Activated T-helper 2 cell treated with anti-CD3 and anti-CD28 coated beads, Interferon-gamma antibody, Interleukin-2, Interleukin-4, amounts not matched to agents 10 μg/mL and 5 μg/mL and 100 μg/mL, durations not matched to agents 14 hours and 24 hours and 36 hours (primary cell): ENCODE measurements at places on chromosomes 13 and 19. TPM values are rescaled to one million over a fixed set of nuclear protein-coding genes. Genes with fewer than 3 reads are reported as not detected.

The C13orf42 gene
- not detected in 2 replicates for total RNA-seq

DNA sequence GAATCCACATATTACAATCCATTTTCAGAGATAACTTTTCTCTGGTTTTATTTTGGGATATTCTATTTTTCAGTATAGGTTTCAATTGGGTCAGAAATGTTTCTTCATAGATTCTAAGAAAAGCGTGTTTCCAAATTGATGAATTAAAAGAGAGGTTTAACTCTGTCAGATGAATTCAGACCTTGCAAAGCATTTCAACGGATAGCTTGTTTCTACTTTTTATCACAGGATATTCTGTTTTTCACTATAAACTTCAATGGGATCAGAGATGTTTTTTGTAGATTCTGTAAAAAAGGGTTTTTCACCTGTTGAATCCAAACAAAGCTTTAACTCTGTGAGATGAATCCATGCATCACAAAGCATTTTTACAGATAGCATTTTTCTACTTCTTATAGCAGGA, 1498.1 kb downstream of the UQCRFS1 start:
- H3K27me3 ChIP-seq, result no peaks in the 10 kb centered on the region
- no peak for DNase-seq
- H3K4me3 ChIP-seq, result no peak overlapping the region
- H3K4me1 ChIP-seq, result no peaks in the 10 kb centered on the region

GRCh38 chr19:35341565-35342225, 6.0 kb upstream of the FFAR1 start:
- H3K27ac ChIP-seq, result no peak overlapping the region
- H3K4me1 ChIP-seq, result peaks cover 12% of the 10 kb centered on the region
- H3K27me3 ChIP-seq, result peaks cover 7% of the 10 kb centered on the region
- H3K36me3 ChIP-seq, result no peaks in the 10 kb centered on the region

GRCh38 chr13:76711550-76712182, 174.5 kb downstream of the KCTD12 start:
- H3K4me1 ChIP-seq, result no peaks in the 10 kb centered on the region
- no peak overlapping the region for H3K27ac ChIP-seq
- H3K36me3 ChIP-seq, result no peaks in the 10 kb centered on the region
- no peak overlapping the region for H3K4me3 ChIP-seq
- no peak for DNase-seq

GRCh38 chr13:21717817-21718216, 46.9 kb downstream of the FGF9 start:
- peaks cover 6% of the 10 kb centered on the region for H3K27me3 ChIP-seq
- H3K4me1 ChIP-seq, result no peaks in the 10 kb centered on the region
- no peak for DNase-seq
- H3K36me3 ChIP-seq, result no peaks in the 10 kb centered on the region
- H3K27ac ChIP-seq, result no peak overlapping the region

- no peak overlapping the region for H3K4me3 ChIP-seq
- H3K27me3 ChIP-seq, result no peaks in the 10 kb centered on the region
- no peak for DNase-seq
- peaks cover 8% of the 10 kb centered on the region for H3K36me3 ChIP-seq
- H3K27ac ChIP-seq, result no peak overlapping the region
Measured at GRCh38 chr19:18156841-18157464, 4.0 kb downstream of the PIK3R2 start.

DNA sequence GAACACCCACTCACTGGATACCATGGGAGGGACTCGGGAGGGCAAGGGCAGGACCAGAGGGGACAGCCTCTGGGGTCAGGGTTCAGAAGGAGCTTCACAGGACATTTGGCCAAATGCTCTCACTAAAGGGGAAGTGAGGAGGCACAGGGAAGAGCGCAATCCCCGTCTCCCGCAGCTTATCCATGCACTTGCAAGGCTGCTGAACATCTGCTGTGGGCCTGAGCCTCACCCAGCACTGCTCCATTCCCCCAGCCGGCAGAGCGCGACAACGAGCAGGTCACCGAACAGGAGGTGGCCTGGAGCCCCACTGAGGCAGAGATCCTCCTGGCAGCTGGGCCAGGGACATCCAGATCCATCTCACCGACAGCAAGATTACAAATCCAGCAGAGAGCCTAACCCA, 23.3 kb downstream of the ELAVL1 start:
- H3K36me3 ChIP-seq, result peaks cover 58% of the 10 kb centered on the region
- H3K27ac ChIP-seq, result no peak overlapping the region
- no peak overlapping the region for H3K4me3 ChIP-seq
- no peaks in the 10 kb centered on the region for H3K4me1 ChIP-seq

DNA sequence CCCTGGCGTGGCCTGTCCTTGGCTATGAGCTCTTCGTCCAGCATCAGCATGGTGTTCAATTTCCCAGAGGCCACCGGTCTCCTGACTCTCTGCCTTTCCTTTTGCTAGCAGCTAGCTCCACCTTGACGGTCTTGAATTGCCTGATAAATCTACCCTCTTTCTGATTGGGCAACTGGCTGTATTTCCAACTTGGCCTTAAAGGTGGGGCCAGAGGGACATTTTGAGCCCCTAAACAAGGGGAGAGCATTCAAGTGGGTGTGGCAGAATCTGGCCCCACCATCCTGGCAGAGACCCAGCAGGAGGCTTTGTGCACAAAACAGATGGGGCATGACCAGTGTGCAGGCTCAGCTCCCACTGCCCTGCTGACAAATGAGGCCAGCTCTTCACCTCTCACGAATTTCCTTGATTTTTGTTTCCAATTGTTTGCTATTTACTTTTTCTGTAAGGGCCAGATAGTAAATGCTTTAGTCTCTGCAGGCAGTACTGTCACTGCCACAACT, 148.9 kb upstream of the VSTM2B start:
- no peak for DNase-seq
- no peaks in the 10 kb centered on the region for H3K36me3 ChIP-seq
- H3K27ac ChIP-seq, result no peak overlapping the region
- peaks cover 11% of the 10 kb centered on the region for H3K27me3 ChIP-seq
- peaks cover 2% of the 10 kb centered on the region for H3K4me1 ChIP-seq
- no peak overlapping the region for H3K4me3 ChIP-seq

GRCh38 chr13:50168786-50169185, 153.5 kb downstream of the KCNRG start:
- peaks cover 6% of the 10 kb centered on the region for H3K4me1 ChIP-seq
- no peaks in the 10 kb centered on the region for H3K36me3 ChIP-seq
- DNase-seq, result no peak
- no peak overlapping the region for H3K27ac ChIP-seq
- no peak overlapping the region for H3K4me3 ChIP-seq

The NMRK2 gene
- total RNA-seq, result not detected in 2 replicates
